NCI-H82 (cell line): ENCODE measurements at places on chromosomes 11 and 22.

DNA sequence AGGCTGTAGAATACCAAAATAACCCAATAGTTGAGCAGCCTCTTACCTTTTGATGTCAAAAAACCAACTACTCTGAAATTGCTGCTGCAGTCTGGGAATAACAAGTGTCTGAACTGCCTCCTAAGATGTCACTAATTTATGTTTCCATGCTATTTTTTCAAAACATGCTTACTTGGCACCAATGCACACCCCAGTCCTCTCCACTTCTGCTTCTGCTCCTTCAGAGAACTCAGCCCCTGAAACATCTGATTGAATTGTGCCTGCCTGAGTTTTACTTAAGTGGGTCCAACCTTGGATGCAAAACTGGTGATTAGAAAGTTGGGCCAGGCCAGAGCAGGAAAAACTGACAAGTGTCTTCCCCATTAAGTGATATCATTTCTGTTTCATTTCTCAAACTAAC, 24.6 kb upstream of the TMEM218 start:
- no peak for DNase-seq

DNA sequence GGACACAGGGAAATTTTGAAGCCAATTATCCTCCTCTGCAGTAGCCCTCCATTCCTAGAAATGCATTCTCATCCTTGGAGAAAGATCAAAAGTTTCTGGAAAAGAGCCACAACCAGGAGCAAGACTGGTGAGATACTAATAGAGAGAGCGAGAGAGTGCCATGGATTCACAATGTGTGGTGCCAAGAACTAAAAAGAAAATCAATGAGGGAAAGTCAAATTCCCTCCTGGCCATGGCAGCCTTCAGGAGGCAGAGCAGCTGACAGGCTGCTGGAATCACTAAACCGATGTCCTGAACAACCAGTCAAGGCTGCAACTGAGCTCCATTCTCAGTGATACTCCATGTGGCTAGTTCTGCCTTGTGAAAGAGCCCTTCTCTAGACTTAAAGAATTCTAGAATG, 561.0 kb downstream of the SOX6 start:
- no peak for DNase-seq

DNA sequence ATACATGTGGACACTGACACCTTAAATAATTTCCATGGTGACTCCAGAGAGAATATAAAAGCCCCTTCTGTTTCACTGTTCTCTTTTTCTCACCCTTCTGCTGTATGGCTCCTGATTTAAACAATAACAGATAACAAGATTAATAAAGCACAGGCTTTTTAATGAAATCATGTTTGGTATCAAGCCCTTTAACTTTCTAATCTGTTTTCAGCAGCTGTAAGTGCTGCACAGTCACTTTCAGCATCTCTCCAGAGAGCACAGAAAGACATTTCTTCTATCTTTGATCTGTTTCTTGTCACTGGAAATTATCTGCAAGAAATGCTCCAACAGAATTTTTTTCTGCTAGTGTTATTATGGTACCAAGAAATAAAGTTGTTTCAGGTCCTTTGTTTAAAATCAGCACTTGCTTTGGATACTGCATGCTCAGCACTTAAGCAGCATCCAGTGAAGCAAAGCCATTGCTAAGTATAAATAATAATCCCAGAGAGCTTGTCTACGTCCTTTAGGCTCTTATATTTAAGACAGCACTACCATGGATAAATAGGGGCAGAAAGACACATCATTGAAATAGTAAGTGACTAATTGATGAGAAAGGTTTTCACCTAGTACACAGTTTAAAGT, 134.2 kb upstream of the CARD18 start:
- no peak for DNase-seq

GRCh38 chr22:36830601-36831000, 13.8 kb upstream of the PVALB start:
- no peak for DNase-seq

DNA sequence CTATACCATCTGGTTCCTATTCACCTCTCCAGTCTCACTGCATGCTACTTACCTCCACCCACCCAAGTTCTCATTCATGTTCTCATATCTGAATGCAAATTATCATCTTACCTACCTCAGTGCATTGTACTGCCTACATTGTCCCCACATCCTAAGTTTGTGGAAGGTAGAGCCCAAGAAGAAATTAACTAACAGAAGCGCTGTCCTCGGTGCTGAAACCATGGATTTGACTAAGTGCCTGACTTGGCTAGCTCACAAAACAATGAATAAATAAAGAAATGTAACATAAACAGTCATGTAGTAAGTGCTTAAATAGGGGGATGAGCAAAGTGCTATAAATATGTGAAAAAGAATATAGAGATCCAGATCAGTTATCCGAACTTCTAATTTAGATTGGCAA, 63.2 kb downstream of the GRIA4 start:
- DNase-seq: no peak
